ENCODE measurements at places on chromosomes 2 and 18. TPM values are rescaled to one million over a fixed set of nuclear protein-coding genes. Genes with fewer than 3 reads are reported as not detected.

- DNase-seq: no peak
Observed at GRCh38 chr18:42712065-42712464, 403.4 kb downstream of the RIT2 start.

DNA sequence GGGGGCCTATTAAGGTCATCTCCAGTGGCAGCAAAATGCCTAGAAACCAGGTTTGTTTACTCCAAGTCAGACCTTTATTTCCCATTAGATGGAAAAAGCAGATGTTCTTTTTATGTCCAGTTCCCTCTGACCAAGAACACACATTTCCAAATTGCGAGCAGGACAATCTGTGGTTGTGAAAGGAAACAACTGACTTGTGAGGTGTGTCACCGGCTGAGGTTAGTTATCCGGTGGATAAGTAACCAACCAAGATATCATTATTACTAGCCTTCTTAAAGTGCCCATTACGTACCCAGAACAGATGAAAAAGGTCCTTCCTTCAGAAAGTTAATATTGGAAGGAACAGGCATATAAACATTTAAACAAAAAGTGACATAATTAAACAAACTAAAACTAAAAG lies 112.9 kb downstream of the THADA start:
- DNase-seq: no peak

- DNase-seq: no peak
Observed at GRCh38 chr18:3401669-3402620, 48.0 kb upstream of the TGIF1 start.

The LIMS1 gene
- 39.0 TPM for total RNA-seq

GRCh38 chr2:55733335-55733734 lies 39.7 kb upstream of the PNPT1 start:
- DNase-seq: no peak

The SLC5A7 gene
- 0.15 TPM for total RNA-seq

GRCh38 chr2:240888130-240888889 lies 7.6 kb downstream of the MAB21L4 start:
- DNase-seq: no peak

DNA sequence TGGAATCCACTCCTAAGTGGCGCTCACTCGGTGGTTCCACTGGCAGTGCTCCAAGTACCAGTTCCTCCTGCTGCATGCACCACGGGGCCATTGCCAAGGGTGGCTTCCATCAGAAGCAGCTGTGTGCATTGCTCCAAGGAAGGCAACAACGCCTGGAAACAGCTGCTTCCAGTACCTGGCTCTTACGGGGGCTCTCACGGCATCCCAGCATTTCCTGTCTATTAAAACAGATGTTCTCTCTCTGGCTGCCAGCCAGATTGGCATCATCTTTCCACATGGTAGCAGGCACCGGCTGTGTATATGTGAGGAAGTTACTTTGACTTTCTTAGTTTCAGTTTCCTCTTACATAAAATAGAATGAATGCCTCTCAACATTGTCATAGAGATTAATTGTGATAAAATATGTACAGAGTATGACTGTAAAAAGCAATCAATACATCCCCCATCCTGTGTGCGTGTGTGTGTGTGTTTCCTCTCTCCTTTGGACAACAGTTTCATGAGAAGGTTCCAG lies 84.9 kb downstream of the CMPK2 start:
- no peak for DNase-seq

- DNase-seq: no peak
Observed at GRCh38 chr2:227186751-227187150, 22.3 kb downstream of the COL4A3 start.

- DNase-seq: no peak
Observed at GRCh38 chr2:190412966-190413365, 4.8 kb downstream of the MFSD6 start.

Data from H1 (cell line).